T-helper 9 cell (primary cell): ENCODE measurements at places on chromosomes 5 and 9.

GRCh38 chr5:134561871-134562296 lies 36.4 kb downstream of the JADE2 start:
- DNase-seq: no peak

- DNase-seq: no peak
These were observed 46.8 kb downstream of the SLC1A3 start for GRCh38 chr5:36653044-36653705.

GRCh38 chr9:75087289-75087823 lies 599 bp downstream of the NMRK1 start:
- peak; percentile 40 for DNase-seq

DNA sequence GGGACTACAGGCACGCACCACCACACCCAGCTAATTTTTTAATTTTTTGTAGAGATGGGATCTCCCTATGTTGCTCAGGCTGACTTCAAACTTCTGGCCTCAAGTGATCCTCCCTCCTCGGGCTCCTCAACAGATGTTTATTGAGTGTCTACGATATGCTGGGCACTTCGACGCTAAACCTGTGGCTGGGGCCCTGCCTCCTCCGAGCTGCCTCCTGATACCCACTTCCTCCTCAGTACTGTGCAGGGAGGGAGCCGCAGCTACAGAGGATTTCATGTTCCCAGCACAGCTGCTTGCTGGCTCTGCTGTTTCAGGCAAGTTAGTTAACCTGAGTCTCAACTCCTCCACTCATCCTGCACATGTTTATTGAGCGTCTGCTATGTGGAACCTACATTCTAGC lies 9.6 kb downstream of the AIF1L start:
- DNase-seq: no peak

DNA sequence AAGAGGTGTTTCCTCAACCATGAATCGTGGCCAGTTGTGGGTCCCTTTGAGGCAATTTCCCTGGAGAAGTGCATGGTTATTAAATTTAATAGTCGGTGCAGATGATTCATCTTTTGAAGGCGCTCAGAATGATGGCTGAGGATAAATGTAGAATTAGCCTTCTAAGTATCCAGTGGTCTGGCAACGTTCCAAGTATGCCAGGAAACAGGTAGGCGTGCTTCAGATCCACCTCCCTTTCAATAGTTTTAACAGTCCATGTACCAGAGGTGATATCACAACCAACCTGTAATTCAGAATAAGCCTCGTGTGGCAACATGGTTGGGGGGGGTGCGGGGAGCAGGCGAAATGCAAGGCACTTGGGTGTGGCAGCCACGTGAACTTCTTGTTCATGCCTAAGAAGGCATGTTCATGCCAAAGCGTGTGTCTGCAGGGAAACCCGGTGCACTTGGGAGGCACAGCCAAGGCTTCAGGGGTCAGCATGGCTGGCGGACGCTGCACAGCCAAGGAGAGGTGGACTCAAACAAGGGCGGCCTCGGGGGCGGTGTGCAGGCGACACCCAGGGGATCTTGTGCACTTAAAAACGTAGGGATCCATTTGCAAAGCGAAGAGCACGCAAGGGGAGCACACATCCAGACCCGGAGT lies 5.2 kb upstream of the NKD2 start:
- no peak for DNase-seq

DNA sequence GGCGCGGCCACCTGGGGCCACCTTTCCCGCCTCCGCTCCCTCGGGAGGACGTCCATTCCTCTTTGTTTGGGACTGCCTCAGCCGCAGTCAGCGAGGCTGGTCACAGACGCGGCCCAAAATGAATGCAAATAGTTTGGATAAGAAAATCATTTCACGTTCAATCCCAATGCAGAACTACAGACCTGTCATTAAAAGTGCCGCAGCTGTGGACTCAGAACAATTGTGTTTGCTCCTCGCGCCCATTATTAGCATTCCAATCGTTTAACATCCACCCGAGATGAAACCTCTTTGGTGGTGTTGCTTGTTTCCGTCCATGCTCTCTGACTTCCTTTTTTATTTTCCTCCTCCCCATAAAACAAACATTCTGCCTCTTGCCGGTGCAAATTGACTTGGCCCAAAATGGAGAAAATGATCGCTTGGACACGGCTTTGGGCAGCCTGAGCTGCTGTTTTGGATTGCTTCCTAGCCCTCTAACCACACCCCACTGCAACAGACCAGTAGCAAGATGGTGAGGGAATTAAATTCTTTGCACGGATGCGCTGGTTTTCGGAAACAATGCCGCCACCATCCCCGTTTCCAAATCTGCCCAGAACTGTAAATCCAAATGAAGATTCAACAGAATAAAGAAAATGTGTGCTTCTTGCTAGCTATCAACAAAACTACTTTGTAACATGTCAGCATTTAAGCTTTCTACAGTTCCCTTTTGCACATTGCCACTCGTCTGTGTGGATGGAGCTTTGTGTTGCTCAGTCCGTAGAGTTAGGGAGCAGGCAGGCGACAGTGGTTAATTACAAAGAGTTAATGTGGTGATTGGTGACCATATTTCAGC lies 784 bp downstream of the NLN start:
- no peak for DNase-seq

GRCh38 chr5:6576861-6577501 lies 55.9 kb downstream of the NSUN2 start:
- DNase-seq: no peak
